A549 treated with Hydrocortisone at 1 μM for 4 hours (cell line): ENCODE measurements at places on chromosomes 3 and 15. TPM values are rescaled to one million over a fixed set of nuclear protein-coding genes. Genes with fewer than 3 reads are reported as not detected.

Gene FYCO1
- total RNA-seq: 4.5 to 6.8 TPM (median 4.7 TPM) in 5 replicates

Gene NEK10
- 0.59 to 1.2 TPM (median 0.67 TPM) in 5 replicates for total RNA-seq

Gene CHRNA7
- 3.4 to 5.2 TPM (median 3.8 TPM) in 5 replicates for total RNA-seq

Gene FMN1
- 0.21 to 0.39 TPM (median 0.29 TPM) in 5 replicates for total RNA-seq

Gene GUCA1C
- not detected in 5 replicates for total RNA-seq

Gene TRANK1
- total RNA-seq: 0.74 to 2.4 TPM (median 1.2 TPM) in 5 replicates

Gene SOX2
- total RNA-seq: 0.37 to 0.58 TPM (median 0.43 TPM) in 5 replicates

Gene MEIS2
- 7.3 to 12.0 TPM (median 8.5 TPM) in 5 replicates for total RNA-seq

Gene GABRA5
- 85.8 to 136 TPM (median 104 TPM) in 5 replicates for total RNA-seq

Gene CCR8
- total RNA-seq: not detected in 5 replicates

Gene HYKK
- 5.2 to 6.5 TPM (median 5.7 TPM) in 5 replicates for total RNA-seq

Gene CELF6
- total RNA-seq: 0.10 to 0.20 TPM (median 0.13 TPM) in 5 replicates

Gene ASB14
- total RNA-seq: not detected in 5 replicates

Gene CTXND1
- 0.01 TPM in 1 of 5 replicates, not detected in the others for total RNA-seq

Gene PTX3
- 0.78 to 1.8 TPM (median 1.4 TPM) in 5 replicates for total RNA-seq

Gene ZNF662
- not detected in 5 replicates for total RNA-seq

Gene NR2F2
- total RNA-seq: 19.3 to 23.3 TPM (median 20.6 TPM) in 5 replicates

Gene TRPM1
- total RNA-seq: not detected in 5 replicates

Gene PDZRN3
- 0.05 TPM in 1 of 5 replicates, not detected in the others for total RNA-seq

Gene DAZL
- not detected in 5 replicates for total RNA-seq

Gene USP13
- 8.2 to 12.7 TPM (median 10.5 TPM) in 5 replicates for total RNA-seq

Gene C3orf49
- total RNA-seq: not detected in 5 replicates

Gene ZNF620
- 1.3 to 1.9 TPM (median 1.7 TPM) in 5 replicates for total RNA-seq

Gene SHC4
- total RNA-seq: 0.60 to 0.93 TPM (median 0.86 TPM) in 5 replicates

Gene A4GNT
- total RNA-seq: not detected in 5 replicates
